NCI-H187 treated with DMSO at 0.1 percent for 48 hours (cell line): ENCODE measurements at places on chromosomes 5 and 9.

DNA sequence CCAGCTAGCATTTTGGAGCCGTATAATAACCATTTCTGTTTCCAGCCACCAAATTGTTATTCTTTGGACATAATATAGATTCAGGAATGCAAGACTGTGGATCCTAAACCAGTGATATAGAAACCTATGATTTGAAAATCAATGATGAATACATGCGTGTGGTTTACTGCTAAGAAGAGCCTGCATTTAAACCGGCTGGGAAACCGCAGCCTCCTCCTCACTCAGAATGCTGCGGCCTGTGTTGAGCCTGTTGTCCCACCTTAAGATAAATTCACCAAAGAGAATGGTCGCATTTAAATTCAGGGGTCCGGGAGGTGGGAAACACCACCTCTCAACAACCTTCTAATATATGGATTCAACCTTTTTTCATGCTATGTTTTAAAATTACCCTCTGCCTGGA lies 148.0 kb downstream of the MEF2C start:
- no peak for DNase-seq

DNA sequence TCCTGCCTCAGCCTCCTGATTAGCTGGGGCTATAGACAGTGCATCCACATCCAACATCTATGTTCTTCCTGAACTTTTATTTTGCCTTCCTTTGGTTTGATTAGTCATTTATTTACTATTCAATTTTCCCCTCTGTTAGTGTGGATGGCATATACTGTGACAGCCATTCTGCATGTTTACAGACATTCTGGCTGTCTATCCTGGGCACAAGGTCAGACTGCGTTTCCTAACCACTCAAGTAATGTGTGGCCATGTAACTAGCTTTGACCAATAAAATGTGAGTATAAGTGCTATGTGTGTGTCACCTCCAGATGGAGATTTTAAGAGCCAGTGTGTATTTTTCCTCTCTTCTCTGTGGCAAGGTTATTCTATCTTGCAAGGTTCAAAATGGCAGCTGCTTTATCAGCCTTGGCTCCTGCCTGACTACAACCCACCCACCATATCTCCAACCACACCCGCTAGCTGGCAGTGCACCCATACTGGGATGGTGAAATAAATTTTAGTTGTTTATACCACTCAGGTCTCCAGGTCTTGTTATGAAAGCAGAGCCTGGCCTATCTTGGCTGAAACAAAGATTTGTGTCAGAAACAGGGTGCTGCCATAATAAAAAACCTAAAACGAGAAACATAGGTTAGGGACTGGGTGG lies 32.2 kb downstream of the PDE6A start:
- no peak for DNase-seq

DNA sequence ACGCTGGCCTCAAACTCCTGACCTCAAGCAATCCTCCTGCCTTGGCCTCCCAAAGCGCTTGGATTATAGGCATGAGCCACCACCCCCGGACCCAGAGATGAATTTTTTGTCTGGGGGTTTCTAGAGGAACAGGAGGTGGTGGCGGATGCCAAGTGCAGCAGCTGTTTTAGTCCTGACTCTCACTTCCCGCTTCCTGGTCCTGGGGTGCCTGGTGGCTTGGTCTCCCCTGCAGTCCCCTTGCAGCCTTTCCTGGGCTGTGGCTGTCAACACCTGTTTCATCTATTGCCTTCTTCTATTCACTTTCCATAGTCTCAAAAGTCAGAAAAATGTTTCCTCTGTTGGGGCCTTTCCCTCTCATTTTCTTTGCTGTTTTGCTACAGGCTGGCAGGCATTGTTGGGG lies 6.5 kb upstream of the NHP2 start:
- no peak for DNase-seq

DNA sequence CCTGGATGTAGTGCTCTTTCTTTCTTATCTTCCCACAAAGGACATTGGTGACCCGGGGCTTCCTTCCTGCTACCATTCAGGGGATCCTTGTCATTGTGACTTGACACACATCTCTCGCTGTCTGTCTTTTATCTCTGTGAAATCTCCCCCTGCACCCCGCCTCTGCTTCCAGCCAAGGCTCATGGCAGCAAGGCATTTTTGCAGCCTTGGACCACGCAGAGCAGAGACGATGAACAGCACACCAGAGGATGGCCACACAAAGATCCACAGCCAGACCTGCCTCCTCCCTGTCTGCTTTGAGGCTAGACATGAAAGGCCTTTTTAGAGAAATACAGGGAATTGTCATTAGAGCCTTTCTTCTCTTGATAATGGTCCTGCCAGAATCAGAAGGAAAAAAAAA lies 549.1 kb downstream of the CDK5RAP2 start:
- DNase-seq, result no peak

- no peak for DNase-seq
Observed at GRCh38 chr9:4068914-4069313, 231.0 kb downstream of the GLIS3 start.

DNA sequence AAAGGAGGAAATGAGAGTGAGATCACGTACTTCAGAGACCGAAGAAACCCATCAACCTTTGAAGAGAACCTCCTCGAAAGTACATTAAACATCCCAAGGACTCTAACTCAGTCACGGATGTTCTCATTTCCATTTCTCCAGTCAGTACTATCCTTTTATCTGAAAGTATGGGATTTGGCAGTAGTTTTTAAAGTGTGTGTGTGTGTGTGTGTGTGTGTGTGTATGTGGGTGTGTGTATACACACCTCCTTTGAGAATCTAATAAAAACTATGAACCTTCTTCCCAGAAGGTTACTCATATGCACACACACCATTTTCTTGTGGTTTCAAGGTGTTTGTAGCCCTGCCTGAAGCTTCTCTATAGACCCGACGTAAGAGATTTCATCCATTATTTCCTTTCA lies 53.9 kb downstream of the PRDM6 start:
- DNase-seq, result no peak

- DNase-seq, result no peak
Observed at GRCh38 chr5:172065431-172066065, 59.1 kb upstream of the FBXW11 start.

DNA sequence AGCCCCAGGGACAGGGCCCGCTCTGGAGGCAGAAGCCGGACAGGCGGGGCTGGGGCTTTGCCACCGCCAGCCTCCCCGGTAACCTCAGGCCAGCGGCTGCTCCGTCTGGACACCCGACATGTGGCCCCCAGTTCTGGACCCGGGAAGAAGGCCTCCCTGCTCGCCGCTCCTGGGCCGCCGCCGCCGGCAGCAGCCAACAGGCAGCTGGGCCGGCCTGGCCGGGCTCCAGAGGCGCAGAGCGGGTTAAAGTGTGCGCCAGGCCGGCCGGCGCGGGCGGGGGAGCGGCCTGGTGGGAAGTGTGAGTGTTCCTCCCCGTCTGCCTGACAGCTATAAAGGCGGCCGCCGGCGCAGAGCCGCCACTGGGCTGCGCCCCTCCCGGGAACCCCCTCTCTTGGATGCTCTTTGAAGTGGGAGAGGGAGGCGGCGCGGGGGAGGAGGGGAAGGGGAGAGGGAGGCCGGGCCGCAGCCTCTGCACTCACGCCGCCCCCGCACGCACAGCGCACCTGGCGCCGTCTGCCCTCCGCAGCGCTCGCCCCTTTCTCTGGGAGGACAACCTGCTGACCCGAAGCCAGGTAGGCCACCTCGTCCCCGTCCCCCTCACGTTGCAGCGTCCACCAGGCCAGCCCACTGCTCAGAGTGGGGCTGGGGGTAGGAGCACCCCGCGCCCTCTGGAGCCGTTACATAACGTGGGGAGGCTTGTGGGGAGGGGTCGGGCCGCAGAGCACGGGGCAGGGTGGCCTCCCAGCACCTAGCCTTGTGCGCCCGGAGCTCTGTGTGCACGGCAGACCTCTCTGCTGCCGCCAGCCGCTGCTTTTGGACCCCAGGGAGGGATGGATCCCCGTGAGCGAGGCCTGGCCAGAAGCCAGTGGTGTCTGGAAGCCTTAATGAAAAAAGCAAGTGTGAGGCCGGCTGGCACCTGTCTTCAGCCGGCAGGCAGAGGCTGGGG lies at the start of gene ADAMTSL2:
ADAMTSL2 (plus strand) TSS at position 359 of the 946 bp plus-strand sequence. CDS start 2,009 bp downstream, outside the sequence.
- DNase-seq, result no peak

DNA sequence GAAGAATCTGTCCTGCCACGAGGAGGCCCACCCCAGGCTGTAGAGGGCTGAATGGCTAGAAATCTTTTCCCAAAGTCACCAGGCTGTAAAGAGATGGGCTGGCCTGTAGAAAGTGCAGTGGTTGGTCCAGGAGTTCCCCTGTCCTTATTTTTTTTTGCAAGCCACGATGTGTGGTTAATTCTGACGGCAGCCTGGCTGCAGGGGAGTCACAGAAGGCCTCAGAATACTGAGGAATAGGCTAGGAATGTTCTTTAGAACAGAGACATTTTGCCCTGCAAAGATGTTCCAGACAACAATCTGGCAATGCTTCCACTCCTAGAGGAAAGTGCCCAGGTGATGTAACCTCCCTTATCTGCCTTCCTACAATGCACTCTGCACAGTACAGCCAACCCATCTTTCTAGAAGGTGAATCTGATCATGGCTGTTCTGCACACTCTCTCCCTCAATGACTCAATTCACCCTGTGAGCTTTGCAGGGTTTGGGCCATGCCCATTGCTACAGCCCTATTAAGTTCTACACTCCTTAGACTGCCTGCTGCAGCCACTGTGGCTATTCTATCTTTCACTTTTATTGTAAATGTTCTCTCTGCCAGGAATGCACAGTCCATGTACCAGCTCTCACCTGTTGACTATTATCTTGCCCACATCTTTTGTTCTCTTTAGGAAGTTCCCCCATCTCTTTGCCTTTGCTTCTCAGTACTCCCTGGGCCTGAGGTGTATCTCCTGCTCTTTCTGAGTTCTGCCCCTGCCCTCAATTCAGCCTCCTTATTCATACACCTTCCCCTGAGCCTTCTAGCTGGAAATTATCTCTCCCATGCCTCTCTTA lies 377.8 kb upstream of the CLINT1 start:
- DNase-seq, result no peak

- DNase-seq, result no peak
Observed at GRCh38 chr9:94639999-94640376, 670 bp upstream of the FBP1 start.

DNA sequence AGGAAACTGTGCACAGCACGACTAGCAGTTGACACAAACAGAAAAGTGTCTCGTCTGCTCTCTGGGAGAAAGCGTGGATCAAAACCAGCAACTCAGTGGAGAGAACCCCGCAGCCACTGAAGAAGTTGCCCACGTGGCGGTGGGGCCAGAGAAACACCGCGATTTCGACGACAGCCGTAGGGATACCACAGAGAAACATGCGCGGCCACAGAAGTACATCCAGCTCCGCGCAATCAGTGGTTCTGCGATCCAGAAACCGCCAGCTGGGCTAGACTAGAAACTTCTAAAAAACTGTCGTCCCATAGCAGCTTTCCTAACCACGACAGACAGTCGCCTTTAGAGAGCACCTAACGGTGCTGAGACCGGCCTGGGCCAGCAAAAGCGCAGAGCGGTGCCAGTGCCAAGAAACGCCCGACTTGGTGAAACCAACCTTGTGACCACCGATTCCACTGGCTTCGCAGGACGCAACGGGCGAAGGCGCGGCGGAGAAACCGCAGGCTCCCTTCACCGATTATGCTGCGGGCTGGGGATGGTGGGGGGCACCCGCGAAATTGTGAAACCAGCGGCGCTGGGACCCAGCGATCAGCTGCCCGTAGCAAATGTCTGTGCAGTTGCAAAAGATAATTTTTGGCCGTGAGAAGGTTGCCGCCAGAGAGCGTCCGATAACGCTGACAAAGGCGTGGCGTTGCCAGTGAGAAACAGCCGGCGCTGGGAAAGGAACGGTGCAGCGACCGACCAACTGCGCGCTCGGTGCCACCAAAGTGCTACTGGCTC lies 2.7 kb upstream of the ANXA2R start:
- DNase-seq, result peak; percentile 47

DNA sequence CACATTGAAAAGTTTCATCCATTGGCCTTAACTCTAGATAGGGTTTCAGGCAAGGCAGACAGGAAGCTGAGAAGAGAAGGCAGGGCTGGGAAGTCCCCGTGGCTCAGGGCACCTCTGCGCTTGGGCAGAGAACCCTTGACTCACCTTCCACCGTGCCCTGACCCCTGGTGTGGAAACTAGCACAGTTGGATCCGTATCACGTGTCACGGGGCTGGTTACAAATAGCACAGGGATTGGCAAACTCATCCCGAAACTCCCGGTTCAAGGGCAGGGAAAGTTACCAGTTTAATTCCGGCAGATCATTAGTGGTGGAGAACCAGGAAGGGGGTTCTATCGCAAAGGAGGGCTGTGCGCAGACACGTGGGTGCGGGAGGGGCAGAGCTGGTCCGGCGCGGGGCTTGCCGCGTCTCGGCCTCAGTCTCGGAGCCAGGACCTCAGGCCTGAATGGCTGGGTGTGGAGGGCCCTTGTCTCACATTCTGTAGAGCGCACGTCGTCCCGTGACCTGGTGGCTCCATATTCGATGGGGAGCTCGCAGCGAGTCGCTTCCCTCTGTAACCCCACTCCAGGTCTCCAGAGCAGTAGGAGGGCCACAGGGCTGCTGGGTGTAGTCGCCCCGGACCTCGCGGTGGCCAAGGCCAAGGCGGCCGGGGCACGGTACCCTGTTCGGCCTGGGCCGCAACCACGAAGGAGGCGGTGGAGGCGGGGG lies 771 bp upstream of the TMEM171 start:
- no peak for DNase-seq

DNA sequence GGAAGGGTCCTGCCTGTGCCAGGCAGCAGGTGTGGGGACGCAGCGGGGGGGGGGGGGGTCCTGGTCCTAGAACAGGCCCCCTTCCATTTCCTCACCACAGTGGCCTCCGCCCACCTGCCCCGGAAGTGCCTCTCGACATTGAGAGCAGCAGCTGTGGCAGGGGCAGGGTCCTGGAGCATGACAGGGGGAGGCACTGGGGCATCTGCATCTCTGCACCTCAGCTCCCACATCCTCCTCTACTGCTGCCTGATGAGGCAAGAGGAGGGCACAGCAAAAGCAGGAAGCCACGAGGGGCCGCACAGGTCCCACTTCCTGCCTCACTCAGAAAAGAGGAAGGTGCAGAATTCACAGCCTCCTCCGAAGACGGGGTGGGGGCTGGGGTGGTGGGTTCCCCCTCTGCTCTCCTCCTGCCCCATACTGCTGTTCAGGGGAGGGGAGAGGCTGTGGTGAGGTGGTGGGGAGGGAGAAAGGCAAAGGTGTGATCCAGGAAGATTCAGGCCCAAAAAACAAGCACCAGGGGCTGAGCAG lies 14.8 kb downstream of the AKNA start:
- DNase-seq, result no peak

DNA sequence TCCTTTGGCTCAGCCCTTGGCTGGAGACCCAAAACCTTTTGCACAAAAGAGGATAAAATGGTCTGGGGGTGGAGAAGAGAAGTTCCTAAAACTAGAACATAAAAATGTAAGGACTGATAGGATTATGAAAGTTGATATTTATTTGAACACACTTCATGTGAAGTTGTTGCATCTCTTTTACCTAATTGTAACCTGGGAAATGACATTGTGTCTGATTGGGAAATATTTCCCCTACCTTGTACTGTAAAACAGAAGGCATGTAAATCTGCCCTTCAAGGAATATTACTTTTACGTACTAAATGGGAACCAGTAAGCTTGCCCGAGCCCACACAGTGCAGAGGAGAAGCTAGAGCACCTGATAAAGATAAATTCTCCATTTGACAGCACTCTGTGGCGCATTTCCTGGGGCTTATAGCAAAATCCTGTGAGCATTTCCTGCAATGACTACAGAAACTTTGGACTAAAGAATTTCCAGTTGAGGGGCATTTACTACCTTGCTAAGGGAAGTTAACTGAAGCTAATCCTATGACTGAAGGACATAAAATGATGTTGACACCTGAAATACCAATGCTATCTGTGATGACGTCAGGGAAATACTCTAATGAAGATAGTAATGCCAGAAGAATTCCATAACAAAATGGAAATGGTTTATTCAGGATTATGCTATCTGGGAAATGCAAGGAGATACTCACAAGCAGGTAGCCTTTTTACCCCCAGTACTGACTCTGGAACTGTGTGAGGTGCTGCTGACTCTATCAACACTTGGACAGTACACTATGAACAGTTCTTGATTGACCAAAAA lies 78.3 kb upstream of the LIFR start:
- DNase-seq, result no peak

- DNase-seq, result no peak
Observed at GRCh38 chr5:61256474-61256873, 75.6 kb upstream of the ZSWIM6 start.
